Sigmoid colon (tissue), 7 donors: ENCODE measurements at places on chromosomes 4 and X. TPM values are rescaled to one million over a fixed set of nuclear protein-coding genes. Genes with fewer than 3 reads are reported as not detected.

DNA sequence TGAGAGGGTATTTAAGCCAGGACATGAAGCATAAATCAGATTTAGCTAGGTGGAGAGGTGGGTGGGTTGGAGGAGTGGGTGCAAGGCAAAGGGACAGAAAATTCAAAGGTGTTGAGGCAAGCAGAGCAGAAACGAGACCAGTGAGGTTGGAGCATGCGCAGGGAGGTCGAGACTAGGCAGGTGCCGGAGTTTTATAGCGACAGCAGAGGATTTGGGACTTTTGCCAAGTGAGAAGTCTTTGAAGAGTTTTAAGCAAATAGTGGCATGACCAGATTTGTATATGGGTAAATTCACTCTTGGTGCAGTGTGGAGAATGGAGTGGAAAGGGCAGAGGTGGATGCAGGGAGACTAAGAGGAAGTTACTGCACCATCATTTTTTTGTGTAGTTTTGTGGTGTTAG, 107.0 kb upstream of the TLR2 start:
- DNase-seq: no peak

Gene GPR173
- 0.23 TPM for polyA plus RNA-seq

DNA sequence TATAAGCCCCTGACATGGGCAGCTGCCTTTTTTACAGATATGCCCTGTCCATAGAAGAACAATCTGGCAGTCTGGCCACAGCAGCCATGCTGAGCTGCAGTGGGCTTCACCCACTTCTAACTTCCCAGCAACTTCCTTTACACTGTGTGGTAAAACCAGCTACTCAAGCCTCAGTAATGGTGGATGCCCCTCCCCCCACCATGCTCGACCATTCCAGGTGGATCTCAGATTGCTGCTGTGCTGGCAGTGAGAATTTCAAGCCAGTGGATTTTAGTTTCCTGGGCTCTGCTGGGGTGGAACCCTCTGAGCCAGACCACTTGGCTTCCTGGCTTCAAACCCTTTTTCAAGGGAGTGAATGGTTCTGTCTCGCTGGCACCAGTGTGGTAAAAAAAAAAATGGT, 355.9 kb upstream of the EDA2R start:
- DNase-seq: no peak

DNA sequence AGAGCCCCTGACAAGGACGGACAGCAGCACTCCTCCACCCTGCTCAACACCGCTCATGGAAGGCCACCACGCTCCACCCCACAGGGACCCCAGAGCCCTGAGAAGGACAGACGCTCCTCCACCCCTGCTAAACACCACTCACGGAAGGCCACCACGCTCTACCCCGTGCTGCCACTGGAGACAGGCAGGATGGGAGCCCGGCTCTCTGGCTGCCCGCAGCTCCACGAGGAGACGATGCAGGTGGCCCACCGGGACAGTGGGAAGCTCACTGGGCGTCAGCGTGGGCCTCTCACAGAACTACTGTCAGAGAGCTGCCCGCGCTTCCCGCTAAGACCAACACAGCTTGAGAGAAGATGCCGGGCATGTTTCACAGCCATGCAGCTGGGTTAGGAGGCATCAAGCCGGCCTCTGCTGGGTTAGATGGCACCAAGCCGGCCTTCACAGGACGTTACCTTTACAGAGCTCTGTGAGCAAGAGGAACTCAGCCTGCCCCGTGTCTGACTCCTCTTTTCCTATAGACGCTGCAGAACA, 20.8 kb downstream of the GAK start:
- DNase-seq: no peak

GRCh38 chr4:153451911-153452657, 14.1 kb upstream of the TMEM131L start:
- DNase-seq: no peak

- peak; percentile 67 for DNase-seq
Measured at GRCh38 chrX:20265726-20266681, 705 bp downstream of the RPS6KA3 start.

Gene ENAM
- polyA plus RNA-seq: not detected
